CD4-positive, alpha-beta T cell (primary cell): ENCODE measurements at places on chromosomes 2 and 18. TPM values are rescaled to one million over a fixed set of nuclear protein-coding genes. Genes with fewer than 3 reads are reported as not detected.

Gene MAB21L4
- total RNA-seq, result not detected

GRCh38 chr2:105397953-105398335, 907 bp downstream of the FHL2 start:
- peaks cover 19% of the 10 kb centered on the region for H3K27me3 ChIP-seq
- no peaks in the 10 kb centered on the region for H3K36me3 ChIP-seq
- H3K4me3 ChIP-seq, result peak overlapping the region; percentile 77
- no peak for DNase-seq

GRCh38 chr2:10056439-10056838, 13.1 kb downstream of the KLF11 start:
- no peak overlapping the region for H3K4me3 ChIP-seq
- H3K36me3 ChIP-seq, result peaks cover 9% of the 10 kb centered on the region
- peaks cover 3% of the 10 kb centered on the region for H3K4me1 ChIP-seq
- H3K27me3 ChIP-seq, result no peaks in the 10 kb centered on the region

- no peaks in the 10 kb centered on the region for H3K4me1 ChIP-seq
- no peak for DNase-seq
- peaks cover 2% of the 10 kb centered on the region for H3K36me3 ChIP-seq
- no peak overlapping the region for H3K4me3 ChIP-seq
Observed at GRCh38 chr2:73418343-73418742, 32.7 kb downstream of the ALMS1 start.

Gene CHST10
- total RNA-seq, result 1.5 TPM

Gene SIX2
- not detected for total RNA-seq

Gene L3MBTL4
- 0.19 TPM for total RNA-seq

GRCh38 chr2:198371921-198372543, 567.6 kb downstream of the PLCL1 start:
- peak overlapping the region; percentile 5 for H3K4me3 ChIP-seq
- peaks cover 12% of the 10 kb centered on the region for H3K27me3 ChIP-seq
- no peaks in the 10 kb centered on the region for H3K36me3 ChIP-seq

- no peak overlapping the region for H3K27ac ChIP-seq
- no peaks in the 10 kb centered on the region for H3K27me3 ChIP-seq
- DNase-seq, result no peak
- H3K4me1 ChIP-seq, result no peaks in the 10 kb centered on the region
- no peak overlapping the region for H3K4me3 ChIP-seq
Observed at GRCh38 chr2:151085181-151085611, 176.5 kb downstream of the RBM43 start.
